ENCODE measurements at places on chromosomes 4 and X.

DNA sequence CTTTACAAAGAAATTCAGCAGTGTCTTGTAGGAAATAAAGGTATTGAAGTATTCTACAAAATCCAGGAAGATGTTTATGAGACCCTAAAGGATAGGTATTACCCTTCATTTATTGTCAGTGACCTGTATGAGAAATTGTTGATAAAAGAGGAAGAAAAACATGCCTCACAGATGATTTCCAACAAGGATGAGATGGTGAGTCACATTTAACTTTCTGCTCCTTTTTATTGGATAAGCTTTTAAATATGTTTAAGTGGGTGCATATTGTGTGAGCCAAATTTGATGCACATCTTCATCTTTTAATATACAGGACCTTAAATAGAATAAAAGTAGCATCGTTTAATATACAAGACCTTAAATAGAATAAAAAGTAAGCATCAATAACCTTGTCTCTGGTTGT, 72.1 kb downstream of the LRP2BP start:
- no peak for DNase-seq

DNA sequence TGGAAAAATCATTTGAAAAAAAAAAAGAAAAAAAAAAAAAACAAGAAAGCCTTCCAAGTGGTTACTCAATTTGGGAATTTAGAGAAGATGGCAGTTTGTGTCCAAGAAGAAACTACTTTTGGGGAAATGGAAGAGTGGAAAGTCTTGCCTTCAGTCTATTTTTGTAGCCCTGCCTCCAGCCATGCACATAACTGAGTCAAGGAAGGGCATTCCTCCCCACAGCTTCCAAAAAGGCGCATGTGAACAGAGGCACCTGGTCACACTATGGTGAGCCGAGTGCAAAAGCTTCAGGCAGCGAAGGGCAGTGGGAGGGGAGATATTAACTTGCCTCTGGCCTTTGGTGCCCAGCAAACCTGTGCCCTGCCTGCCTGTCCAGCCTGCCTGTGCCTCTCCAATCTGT, 163.7 kb downstream of the SMIM20 start:
- no peak for DNase-seq

DNA sequence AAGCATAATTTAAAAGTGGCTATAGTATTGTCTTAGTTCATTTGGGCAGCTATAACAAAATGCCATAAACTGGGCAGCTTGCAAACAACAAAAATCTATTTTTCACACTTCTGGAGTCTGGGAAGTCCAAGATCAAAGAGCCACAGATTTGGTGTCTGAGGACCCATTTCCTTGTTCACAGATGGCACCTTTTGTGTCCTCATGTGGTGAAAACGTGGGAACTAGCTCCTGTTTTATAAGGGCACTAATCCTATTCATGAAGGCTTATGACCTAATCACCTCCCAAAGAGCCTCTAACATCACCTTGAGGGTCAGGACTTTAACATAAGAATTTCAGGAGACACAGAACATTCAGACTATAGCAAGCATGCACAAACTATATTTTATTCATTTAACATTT, 126.5 kb upstream of the WDFY3 start:
- DNase-seq: no peak

DNA sequence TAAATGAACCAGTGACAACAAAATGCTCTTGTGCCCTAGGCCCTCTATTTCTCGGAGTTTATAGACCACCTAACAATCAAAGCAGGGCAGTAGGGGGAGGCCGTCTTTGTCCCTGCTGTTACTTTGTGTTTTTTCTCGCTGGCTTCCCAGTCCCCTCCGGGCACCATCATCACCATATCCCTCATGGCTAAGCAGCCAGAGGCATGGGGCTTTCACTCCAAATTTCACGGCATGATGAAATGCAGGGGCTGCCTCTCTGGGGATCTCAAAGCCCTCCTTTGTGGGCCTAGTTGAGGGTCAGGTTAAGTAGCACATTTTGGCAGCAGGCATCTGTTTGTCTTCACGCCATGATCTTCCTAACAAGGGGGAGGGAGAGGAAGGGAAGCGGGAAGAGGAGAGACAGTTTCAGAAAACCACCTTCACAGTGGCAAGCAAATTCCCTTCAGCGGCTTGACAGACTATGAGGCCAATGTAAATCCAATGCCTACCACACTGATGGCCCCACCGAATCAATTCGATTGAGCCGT, 91.9 kb downstream of the ANOS1 start:
- no peak for DNase-seq

DNA sequence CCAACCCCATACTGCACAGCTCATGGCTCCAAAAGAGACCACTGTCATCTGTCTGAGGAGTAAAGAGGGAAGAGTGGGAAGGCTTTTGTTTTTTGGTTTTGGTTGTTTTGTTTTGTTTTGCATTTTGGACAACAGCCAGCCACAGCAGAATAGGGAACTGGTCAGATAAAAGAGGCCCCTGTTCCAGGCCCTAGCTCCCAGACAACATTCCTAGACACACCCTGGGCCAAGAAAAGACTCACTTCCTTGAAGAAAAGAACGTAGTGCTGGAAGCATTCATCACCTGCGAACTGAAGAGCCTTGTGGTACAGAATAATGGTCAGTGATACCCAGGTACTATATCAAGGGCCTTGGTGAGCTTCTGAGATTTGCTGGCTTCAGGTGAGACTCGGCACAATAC, 619.4 kb upstream of the SPANXN1 start:
- DNase-seq: no peak

- no peak for DNase-seq
Measured at GRCh38 chr4:83022724-83023450, 12.1 kb upstream of the COPS4 start.

GRCh38 chrX:139877710-139878414, 55.0 kb downstream of the ATP11C start:
- no peak for DNase-seq

DNA sequence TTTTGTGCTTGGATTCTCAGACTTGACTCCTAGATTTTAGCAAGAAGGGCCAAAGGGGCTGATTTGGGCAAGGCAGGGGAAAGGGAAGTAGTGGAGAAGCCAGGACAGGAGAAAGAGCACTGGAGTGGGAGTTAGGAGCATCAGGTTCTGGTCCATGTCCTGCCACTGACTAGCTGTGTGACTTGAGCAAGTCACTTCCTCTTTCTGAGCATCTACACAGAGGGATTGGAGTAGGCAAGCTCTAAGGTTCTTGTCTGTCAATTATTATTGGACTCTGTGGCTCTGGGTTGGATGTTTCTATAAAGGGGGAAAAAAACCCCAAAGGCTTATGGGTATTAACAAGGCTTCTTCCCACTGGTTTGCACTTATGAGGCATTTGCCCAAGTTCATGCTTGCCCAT, 24.4 kb downstream of the PLAC1 start:
- DNase-seq: no peak

DNA sequence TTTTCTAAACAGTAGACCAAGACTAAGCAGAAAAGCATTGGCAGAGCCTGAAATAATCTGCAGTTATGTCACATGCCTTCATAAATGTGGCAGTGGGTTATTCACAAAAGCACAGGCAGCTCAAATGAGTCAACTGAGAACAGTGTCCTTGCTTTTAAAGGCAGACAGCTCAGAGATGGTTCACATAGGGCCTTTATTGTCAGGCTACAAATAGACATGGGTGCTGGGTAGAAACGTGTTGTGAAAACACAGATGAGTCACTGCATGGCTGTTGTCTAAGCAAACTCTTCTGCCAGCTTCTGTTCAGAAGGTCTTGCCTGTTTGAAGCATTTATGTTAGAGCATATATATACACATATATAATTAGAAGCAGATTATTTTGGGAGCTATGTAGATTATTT, 118.0 kb downstream of the SLC4A4 start:
- no peak for DNase-seq

- DNase-seq: no peak
Measured at GRCh38 chrX:110212299-110212698, 105.6 kb downstream of the AMMECR1 start.

All from hypothalamus (tissue), 51 donors.